ENCODE measurements at places on chromosomes 6 and 20.
A peak's percentile ranks its signal among the peaks of the same experiment; 100 is the strongest.

DNA sequence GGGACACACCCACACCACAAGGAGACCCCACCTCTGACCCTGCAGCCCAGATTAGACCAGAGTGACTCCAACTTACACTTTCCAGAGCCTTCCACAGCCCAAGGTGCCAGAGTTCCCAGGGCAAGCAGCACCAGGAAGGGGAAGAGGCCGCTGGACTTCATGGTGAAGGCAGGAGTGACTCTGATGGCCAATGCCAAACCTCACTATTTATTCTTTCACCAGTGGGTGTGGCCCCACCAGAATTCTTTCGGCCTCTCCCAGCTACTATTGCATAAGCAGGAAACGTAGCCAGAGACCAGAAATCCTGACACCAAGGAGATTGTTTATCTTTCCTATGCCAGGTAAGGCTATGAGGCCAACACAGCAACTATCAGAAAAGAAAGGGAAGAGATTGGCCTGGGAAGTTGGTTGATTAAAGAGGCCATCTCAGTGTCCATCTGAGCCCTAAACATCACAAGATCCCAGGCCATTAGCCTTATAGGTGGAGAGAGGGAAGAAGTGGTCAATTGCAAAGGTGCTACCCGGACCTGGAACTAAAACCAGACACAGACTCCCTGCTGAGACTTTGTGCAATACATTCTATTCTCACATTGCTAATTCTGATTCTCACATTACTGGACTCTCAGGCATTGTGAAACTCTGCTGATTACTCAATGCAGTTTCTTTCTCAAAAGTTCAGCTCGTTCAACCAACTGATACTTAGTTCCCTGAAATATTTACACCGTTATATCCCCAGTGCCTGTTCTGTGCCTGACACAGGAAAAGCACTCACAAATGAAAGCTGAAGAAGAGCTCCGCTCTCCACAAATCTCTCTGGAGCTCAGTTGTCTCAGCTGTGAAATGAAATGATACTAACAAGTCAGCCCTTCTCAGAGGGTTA is at the start of gene SLPI:
Gene SLPI, minus strand, starts transcription at position 182 of the 880 bp plus-strand sequence. Its CDS starts 21 bp downstream, at position 161.
- no peak for DNase-seq

DNA sequence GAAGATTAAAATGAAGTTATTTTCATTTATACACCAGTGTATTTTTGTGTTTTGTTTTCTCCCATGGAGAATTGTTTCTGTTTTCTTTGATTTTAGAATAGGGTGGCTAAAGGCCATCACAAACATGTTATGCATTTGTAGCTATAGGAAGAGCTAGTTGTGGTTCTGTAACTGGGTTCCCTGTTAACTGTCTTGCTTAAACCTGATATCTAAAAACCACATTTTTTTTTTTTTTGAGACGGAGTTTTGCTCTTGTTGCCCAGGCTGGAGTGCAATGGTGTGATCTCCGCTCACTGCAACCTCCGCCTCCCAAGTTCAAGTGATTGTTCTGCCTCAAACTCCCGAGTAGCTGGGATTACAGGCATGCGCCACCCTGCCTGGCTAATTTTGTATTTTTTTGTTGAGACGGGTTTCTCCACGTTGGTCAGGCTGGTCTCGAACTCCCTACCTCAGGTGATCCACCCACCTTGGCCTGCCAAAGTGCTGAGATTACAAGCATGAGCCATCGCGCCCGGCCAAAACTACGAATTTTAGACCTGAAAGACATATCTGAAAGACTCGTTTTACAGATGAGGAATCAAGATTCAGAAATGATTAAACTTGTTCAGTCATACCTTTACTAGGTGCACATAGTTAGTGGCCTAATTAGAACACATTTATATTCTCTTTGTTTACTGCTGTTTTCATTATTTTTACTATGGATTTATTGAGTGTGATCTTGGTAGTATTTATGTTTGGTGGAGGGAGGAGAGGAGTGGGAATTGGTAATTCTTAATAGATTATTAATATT is 18.0 kb downstream of the SCAF8 start:
- DNase-seq, result no peak

DNA sequence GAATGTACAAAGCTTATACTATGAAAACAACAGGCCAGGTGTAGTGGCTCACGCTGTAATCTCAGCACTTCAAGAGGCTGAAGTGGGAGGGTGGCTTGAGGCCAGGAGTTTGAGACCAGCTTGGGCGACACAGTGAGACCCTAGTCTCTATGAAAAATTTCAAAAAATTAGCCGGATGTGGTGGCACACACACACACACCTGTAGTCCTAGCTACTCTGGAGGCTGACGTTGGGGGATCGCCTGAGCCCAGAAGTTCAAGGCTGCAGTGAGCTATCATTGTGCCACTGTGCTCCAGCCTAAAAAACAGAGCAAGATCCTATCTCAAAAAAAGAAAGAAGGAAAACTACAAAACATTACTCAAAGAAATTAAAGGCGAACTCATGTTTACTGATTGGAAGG is 7.3 kb upstream of the ASF1A start:
- no peak for DNase-seq

DNA sequence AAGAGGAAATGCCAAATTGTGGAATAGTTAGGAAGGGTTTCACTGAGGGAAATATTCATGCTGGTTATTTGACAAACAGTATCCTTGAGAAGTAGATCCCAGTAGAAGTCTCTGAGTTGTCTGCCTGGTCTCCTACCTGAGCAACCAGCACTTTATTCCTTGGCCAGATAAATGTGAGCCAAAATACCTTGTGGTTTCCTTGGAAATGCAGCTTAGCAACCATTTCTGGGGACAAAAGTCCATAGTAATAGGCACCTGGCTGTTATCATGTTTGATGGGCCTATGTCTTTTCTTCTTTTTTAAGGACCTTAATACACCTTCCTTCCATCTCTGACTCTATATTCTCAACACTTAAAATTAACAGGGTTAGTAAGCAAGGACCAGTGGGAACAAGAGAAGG is 217.1 kb upstream of the MARCKS start:
- DNase-seq, result no peak

GRCh38 chr6:138891255-138891986 is 95.5 kb downstream of the ECT2L start:
- DNase-seq, result no peak

DNA sequence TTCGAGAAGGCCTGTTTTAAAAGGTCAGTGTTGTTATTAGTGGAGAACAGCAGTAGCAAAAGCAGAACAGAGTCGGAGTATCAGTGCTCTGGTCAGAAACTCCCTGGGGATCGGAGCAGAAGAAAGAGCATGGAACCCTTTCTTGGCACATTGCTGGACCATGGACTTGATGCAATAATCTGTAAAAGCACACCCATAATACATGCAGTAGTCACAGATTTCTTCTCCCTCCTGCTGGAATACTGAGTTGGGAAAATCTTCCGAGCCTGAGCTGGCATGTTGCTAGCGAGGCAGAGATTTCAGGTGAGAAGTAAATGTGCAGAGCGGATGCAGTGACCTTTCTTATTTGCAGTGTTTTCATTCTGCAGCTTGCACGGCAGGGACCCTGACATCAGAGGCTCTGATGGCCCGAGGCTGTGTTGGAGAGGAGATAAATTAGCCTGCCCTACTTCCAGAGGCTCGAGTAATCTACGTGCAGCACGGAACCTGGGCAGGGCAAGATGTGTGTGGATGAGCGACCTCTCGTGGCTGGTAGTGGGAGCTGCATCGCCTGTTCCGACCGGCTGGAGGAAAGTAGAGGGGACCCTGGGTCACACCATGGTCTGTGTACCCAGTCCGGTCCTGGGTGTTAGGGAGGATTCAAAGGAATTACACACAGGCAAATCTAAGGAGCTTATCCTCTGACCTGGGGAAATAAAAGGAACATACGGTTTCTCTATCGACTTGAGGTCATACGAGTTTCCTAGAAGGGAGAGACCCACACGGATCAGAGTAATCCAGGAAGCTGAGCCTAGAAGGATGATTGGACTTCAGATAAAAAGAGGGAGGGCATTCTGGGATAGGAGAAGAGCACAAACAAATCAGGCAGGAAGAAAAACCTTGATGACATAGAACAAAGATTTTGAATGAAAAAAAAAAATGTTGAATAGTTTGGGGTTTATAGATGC is 137.0 kb upstream of the STMND1 start:
- DNase-seq, result no peak

DNA sequence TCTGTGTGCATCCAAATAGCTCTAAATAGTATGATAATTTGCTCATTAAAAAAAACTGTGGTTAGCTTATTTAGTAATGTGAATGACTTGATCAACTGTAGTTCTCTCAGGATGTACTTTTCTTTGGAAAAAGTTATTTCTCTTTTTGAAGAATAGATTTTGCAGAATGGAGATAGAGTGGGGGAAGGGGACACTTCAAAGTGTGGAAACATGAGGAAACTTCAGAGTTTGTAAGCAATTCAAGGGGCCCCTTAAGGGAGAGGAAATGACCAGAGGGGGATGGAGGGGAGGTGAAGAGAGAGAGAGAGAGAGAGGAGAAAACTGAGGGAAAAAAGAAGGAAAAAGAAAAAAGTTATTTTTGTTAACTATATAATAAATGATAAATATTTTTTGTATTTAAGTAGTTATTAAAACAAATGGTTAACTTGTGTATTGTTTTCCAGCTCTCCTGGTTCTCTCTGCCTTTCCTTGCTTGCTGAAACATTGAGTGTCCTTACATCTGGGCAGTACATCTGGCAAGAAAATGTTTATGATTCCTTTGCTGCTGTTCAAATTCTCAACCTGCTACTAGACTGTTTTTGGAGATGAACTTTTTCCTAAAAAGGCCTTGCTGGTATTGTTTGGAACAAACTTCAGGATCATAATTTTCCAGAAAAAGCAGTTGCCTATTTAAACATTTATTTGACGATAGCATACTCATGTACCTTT is 497.5 kb upstream of the CITED2 start:
- DNase-seq, result no peak

DNA sequence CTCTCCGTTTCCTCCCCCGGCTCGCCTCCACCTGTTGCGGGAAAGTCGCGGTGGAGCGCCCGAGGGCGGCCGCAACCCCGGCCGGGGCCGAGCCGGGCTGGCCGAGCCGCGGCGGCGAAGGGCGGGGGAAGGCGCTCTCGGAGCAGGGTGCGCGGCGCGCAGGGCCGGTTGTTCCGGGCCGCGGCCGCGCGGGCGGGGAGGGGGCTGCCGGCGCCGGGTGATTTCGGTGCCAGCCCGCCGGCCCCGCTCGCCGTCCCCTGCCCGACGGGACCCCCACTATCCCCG is 235 bp downstream of the MAP7 start:
- peak; percentile 36 for DNase-seq

DNA sequence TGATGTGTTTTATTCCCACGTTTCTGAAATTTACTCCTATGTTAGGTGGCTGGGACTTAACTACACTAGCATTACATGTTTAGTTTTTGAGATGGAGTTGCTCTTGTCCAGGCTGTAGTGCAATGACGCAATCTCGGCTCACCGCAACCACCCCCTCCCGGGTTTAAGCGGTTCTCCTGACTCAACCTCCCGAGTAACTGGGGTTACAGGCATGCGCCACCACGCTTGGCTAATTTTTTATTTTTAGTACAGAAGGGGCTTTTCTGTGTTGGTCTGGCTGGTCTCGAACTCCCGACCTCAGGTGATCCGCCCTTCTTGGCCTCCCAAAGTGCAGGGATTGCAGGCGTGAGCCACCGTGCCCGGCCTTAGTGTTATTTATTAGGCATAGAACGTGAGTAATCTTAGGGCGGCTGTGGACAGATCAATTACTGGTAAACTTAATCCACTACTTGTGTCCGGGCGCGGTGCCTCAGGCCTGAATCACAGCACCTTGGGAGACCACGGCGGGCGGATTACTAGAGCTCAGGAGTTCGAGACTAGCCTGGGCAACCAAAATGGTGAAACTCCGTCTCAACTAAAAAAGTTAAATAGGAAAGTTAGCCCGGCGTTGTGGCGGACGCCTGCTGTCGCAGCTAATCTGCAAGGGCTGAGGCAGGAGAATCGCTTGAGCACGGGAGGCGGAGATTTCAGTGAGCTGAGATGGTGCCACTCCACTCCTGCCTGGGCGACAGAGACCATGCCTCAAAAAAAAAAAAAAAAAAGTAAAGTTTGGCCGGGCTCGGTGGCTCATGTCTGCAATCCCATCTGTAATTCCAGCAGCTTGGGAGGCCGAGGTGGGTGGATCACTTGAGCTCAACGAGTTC is 123.7 kb upstream of the BTN3A2 start:
- no peak for DNase-seq

DNA sequence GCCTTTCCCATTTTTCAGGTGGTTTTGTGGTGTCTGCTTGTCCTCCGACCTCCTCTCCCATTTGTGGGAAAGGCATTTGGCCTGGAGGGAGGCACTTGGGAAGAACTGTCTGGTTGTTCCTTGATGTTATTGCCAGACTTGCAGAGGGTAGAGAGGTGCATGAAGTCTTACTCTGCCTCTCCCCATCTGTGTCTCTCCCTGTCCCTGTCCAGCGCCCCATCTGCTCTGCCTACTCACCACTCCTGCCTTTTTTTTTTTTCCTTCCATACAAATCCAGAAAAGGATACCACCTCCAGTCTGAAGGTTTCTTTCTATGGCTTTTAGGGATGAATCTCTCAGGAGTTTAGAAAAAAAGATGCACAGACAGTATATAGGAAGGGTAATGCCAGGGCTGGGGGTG is 19.8 kb downstream of the PPARD start:
- no peak for DNase-seq
